ENCODE measurements at places on chromosomes 4 and X.
A peak's percentile ranks its signal among the peaks of the same experiment; 100 is the strongest.

DNA sequence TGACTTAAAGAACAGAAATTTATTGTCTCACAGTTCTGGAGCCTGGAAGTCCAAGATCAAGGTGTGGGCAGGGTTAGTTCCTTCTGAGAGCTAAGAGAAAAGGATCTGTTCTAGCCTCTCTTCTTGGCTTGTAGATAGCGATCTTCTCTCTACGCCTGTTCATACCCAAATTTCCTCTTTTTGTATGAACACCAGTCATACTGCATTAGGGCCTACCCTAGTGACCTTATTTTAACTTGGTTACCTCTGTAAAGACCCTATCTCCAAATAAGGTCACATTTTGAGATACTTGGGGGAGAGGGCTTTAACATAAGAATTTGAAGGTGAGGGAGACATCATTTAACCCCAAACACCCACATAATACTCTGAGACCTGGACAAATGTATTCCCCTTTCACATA, 55.6 kb upstream of the SPP1 start:
- DNase-seq, result no peak

DNA sequence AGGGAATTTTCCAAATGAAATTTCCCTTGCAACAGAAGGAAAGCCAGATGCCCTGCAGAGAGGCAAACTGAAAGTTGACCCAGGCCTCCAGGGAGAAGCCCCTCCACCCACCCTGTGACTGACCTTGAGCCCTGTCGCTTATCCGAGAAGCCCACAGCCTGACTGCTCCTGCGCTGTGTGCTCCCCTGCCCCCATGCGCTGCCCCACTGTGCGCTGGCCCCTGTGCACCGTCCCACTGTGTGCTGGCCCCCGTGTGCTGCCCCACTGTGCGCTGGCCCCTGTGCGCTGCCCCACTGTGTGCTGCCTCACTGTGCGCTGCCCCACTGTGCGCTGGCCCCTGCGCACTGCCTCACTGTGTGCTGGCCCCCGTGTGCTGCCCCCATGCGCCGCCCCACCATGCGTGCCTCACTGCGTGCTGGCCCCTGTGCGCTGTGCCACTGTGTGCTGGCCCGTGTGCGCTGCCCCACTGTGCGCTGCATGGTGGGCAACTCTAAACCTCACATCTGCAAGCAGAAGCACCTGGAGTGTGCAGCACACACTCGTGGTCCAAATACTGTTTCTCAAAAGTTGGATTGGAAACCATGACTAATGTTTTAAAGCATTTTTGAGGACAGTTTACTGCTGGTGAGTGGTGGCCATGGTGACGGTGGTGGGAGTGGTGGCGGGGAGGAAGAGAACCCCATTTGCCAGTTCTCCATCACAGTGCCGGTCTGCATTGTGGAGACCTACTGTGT, 8.3 kb upstream of the GRPEL1 start:
- no peak for DNase-seq

DNA sequence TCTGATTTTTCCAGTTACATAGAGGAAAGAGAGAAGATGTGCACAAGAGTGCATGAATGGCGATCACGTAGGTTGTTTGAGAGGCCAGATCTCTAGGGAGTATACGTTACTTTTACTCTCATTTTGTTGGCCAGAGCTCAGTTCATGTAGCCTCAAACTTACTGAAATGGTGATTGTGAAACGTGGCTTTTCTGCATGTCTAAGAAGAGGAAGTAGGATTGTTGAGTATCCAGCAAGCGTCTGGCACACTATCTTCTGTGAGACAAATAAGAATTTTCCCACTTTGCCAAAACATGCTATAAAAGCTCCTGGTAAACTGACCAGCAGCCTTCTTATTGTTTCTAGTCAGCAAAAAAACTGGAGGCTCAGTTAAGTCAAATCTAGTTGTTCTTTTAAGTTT, 264.5 kb upstream of the EMCN start:
- DNase-seq, result no peak

GRCh38 chr4:13441506-13441905, 42.6 kb downstream of the RAB28 start:
- DNase-seq, result no peak

DNA sequence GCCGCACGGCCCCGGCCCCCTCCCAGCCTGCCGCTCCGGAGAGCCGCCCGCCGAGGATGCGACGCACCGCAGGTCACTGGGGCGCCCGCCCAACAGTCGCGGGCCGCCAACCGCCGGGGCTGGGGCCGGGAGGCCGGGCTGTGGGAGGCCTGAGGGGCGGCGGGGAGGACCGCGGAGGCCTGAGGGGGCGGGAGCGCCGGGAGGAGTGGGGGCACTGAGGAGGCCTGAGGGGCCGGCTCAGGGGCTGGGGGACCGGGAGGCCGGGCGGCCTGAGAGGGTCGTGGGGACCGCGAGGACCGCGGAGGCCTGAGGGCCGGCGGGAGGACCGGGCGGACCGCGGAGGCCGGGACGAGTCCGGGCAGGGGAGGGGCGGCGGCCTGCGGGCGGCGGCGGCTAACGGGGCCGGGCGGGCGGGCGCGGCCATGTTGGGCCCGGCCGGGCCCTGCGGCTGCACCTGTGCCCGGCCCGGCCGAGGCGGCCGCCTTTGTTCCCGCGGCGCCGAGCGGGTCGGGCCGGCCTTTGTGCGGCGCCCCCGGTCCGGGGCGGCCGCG, 353 bp downstream of the NSD2 start:
- DNase-seq, result peak; percentile 50

- no peak for DNase-seq
These were observed 25.1 kb upstream of the DDX53 start for GRCh38 chrX:22974616-22975015.

Data from GM10248 (cell line).